ENCODE measurements at places on chromosomes 12 and 14.

GRCh38 chr14:103696070-103696402, 19.2 kb downstream of the XRCC3 start:
- no peak for DNase-seq

DNA sequence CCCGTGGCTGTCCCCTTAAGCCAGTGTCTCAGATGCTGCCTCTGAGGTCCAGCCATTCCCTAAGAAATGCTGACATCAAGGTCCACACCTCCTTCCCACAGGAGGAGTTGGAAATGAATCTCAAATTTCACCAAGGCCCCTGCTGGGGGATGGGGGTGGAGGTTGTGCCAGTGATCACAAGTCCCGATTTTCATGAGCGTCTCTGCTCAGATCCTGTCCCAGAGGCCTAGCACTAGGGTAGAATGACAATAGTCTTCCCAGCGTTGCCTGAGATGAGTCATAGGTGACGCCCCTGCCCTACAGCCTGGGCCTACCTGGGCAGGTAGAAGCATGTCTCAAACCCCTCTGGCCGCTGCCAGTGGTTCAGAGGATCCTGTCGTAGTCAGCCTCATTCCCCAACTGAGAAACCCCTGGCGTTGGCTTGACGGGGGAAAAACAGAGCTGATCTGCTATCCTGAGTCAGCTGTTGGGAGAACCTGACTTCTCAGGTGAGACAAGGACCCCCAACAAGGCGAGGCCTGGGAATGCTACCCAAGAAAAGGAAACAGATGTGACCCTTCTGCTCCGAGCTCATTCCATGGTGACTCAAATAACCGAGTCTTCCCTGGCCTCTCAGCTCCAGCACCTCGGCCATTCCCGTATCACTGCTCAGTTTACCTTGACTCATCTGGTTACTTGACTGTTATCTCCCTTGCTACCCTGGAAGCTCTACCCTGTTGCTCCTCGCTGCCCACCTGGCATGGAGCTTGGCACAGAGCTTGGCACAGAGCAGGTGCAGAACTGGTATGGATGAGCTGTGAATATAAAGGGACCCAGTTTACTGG, 21.8 kb upstream of the SPPL3 start:
- no peak for DNase-seq

DNA sequence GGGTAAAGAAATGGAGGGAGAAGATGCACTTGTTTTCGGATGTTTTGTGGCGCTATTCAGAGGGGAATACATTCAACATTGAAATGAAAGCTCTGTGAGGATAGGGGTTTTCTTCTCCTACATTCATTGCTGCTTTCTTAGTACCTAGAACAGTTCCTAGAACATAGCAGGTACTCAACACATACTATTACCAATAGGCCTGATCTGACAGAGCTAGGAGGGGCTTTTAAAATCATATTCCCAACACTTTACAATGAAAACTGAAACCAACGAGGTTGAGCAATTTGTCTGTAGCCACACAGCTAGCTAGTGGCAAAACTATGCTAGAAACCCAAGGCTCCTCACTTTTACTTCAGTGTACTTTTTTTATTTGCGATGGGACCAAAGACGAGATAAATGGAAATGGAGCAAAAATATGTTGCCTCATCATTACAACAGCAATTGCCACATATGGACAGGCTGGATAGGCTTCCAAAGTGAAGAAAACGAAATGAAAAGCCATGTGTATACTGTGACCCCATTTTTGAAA, 23.1 kb upstream of the IL22 start:
- DNase-seq: no peak

DNA sequence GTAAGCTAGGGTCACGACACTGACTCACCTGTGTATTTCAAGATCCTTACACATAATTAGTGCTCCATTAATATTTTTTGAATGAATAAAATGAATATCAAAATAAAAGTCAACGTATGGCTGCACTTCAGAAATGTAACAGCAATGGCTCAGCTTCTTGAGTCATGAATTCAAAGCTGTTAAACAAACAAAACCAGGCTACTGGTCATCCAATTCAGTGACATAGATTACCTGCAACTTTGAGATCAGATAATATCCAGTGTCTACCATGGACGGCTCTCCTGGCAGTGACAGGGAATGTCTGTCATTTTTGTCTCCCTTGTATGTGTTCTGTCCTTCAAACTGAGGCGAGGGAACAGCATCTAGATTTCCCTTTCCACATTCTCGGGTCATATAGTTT, 225.6 kb downstream of the EFCAB11 start:
- DNase-seq: no peak

DNA sequence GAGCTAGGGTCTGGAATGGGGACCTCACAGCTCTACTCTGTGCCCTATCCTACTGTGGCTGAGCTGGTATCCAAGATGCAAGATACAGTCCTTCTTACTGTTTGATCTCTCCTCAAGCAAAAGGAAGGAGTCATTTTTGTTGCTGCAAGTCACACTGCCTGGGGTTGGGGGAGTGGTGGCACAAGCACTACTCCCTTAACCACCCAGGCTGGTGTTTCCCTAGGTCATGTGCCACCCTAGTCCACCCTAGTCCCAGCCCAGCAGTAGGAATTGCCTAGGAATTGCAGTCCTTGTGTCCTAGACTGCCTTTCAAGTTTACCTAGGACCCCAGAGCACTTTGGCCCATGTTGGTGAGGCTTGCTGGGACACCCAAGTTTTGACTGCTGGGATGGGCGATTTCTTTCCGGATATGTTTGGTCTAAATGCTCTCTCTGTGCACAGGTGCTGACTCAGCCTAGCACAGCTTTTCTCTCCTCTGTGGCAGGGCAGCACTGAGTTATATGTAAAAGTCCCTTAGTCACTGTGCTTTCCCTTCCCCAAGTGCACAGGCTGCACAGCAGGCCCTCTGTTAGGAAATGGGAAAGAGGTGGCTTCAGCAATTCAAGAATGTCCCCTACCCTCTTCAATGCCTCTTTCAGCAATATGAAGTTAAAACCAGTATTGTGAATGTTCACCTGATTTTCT, 54.9 kb downstream of the SLC6A15 start:
- no peak for DNase-seq

- no peak for DNase-seq
Observed at GRCh38 chr12:98999559-98999958, 354.5 kb downstream of the APAF1 start.

GRCh38 chr12:77442633-77443032, 377.3 kb upstream of the E2F7 start:
- DNase-seq: no peak

GRCh38 chr12:4107911-4108697, 165.5 kb upstream of the CCND2 start:
- no peak for DNase-seq

DNA sequence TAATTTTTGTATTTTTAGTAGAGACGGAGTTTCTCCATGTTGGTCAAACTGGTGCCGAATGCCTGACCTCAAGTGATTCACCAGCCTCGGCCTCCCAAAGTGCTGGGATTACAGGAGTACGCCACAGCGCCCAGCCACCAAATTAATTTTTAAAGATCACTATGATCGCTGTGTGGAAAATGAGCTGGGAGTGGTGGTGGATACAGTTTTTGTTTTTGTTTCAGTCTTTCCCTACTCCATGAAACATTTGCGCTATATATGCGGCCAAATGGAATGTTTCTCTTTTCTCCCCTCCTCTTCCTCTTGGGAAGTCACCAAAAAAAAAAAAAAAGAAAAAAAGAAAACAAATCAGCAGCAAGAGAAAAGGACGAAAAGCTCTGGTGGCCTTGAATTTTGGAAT, 20.8 kb upstream of the P2RX4 start:
- DNase-seq: no peak

- no peak for DNase-seq
Observed at GRCh38 chr14:104600805-104601204, 3.8 kb downstream of the TMEM179 start.

GRCh38 chr14:85566603-85567002, 36.7 kb downstream of the FLRT2 start:
- DNase-seq: no peak

DNA sequence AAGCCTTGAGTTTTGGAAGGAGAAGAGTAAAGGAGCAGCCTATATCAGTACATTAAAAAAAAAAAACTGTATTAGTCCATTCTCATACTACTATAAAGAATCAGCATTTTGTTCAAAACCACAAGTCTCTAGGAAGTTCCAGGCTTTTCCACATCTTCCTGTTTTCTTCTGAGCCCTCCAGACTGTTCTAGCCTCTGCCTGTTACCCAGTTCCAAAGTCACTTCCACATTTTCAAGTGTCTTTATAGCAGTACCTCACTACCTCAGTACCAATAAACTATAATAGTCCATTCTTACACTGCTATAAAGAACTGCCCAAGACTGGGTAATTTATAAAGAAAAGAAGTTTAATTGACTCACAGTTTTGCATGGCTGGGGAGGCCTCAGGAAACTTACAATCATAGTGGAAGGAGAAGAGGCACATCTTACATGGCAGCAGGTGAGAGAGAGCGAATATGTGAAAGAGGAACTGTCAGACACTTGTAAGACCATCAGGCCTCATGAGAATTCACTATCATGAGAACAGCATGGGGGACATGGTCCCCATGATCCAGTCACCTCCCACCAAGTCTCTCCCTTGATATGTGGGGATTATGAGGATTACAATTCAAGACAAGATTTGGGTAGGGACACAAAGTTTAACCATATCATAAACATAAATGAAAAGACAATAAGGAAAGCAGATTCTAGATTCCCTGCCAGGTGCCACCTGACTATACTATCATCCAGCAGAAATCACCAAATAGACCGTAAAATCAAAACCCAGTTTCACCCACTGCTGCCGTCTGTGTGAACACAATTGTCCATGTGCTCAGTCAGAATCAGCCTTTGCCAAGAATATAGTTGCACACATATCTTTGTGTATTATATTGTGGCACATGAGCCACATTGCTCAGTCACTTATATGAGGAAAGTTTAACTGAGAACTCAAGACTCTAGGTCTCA, 27.8 kb downstream of the TOGARAM1 start:
- no peak for DNase-seq

Measured in heart left ventricle (tissue), 16 donors.